ENCODE measurements at places on chromosomes 6 and 20.

DNA sequence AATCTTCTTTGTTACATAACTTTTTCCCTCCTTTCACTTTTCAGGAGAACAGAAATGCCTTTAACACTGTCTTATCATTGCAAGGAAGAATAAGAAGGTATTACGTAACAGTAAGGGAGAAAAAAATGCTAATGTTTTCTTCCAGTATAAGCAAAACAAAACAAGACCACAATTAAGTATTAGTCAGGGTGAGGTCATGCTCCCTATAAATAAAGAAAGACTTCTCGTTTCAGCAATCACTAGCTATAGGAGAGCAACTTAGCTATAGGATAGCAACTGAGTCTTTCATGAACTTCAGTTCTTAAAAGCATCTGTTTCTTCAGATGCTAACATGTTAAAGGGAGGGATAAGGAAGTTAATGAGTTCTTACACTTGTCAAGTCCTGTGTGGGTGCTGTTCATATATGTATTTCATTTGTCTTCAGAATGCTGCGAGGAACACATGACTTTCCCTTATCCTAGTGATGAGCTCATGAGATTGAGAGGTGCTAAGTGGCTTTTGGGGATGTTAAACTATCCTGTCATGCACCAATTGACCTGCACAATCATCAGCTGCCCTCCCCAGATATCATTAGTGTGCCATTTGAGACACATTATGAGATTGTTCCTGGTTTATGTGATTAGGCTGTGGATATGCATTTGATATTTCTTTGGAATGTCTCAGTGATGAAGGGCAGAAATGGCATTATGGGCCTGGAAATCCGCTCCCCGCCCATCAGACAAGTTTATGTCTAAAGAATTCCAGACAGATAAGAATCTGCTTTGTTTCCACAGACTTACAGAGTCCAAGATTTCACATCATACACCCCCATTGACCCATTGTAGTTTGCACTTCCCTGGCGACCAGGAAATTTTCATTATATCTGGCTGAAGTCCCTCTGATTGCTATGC, 37.5 kb downstream of the LAMA4 start:
- DNase-seq: no peak

DNA sequence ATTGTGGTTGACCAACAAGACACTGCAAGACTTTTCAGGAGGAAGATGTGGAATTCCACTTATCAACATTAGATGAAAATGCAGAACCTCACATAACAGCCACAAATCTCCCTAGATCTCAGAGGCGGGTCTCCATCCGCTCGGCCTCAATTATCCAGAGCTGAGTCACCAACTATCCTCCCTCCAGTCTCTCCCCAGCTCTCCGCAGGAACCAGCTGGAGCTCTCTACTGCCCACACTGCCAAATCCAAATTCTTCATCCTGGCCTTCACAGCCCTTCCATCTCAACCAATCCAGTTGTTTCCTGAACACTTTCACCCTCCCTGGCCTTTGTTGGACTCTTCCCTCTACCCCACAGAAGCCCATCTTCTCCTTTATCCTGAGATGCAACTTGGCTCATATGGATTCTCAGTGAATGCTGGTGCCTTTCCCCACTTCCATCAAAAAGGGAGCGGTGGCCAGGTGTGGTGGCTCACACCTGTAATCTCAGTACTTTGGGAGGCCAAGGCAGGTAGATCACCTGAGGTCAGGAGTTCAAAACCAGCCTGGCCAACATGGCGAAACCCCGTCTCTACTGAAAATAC, 3.5 kb upstream of the TGIF2 start:
- no peak for DNase-seq

DNA sequence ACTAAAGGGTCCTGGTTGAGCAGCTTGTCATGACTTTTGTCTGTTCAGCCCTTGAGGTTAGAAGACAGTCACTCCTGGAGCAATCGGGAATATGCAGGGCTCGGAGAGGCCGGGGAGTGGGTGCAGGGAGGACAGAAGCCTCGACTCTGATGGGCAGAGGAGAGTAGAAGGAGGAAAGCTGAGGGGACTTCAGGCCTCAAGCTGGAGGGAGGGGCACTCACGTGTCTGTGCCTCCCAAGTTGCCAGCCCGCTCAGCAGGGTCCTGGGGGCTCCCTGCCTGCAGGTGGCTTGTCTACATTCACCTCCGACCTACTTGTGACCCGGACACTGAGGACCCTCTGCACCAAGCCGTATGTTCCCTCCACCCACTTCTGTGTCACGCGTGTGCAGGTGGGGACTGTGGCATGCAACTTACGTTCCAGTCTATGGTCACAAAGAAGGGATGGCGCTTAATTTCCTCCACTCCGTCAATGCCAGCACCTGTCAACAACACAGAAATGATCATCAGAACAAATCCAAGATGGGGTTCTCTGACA, 86.8 kb upstream of the MPC1 start:
- no peak for DNase-seq

GRCh38 chr6:26309731-26310142, 55.3 kb upstream of the BTN3A2 start:
- DNase-seq: no peak

GRCh38 chr6:148739822-148740128, 7.1 kb upstream of the UST start:
- DNase-seq: no peak

- DNase-seq: no peak
These were observed 132.2 kb upstream of the CST7 start for GRCh38 chr20:24816907-24817306.

DNA sequence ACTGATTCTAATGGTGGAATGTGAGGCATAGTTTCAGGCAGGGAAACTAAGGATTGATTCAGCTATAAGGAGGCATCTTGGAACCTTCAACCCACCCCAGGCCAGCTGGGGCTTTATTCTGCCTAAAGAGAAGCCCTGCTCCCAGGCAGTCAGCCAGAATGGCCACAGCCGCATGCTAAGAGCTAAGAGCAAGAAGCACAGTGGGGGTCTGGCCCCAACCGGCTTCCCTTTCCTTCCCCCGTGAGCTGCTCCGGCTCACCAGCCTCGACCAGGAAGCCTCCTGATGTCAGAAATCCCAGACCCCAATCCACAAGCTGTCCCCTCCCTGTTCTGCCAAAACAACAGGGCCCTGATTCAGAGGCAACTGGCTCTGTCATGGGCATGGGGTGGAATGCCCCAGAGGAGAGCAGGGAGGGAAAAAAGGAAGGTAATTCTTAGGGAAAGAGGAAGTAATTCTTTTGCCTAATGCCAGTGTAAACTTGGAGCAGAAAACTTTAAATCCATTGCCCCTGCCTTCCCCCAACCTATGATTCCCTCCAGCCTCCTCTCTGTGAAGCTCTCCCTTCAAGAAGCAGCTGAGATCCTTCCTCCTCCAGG, 6.9 kb downstream of the GRM4 start:
- DNase-seq: no peak

DNA sequence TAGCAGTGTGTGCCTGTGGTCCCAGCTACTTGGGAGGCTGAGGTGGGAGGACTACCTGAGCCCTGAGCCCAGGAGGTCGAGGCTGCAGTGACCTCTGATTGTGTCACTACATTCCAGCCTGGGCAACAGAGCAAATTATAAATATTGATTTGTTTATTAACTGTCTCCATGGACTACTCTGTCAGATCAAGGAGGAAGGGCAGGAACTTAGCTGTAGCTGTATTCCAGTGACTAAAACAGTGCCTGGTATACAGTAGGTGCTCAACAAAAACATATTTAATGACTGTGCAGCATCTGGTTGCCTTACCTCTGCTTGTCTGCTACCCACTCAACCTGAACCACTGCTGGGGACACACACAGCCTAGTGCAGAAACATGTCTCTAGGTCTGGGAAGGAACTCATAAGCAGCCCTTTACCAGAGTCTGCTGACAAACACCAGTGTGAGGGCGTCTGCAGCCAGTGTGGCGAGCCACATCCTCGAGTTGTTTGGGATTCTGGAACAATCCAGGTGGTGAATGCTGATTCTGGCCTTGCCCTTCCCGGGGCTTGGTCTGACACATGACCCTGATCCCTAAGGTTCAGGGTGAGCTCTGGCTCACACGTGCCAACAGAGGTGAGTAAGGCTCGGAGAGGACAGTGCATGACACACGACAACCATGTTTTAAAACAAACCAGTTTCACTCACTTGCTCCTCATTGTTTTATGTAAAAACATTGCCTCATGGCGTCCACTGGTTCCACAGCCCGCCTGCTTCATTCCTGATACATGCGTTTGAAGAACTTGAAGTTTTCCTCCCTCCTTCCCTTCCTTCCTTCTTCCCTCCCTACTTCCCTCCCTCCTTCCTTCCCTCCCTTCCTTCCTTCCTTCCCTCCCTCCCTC, 117.9 kb upstream of the ZNF217 start:
- no peak for DNase-seq

DNA sequence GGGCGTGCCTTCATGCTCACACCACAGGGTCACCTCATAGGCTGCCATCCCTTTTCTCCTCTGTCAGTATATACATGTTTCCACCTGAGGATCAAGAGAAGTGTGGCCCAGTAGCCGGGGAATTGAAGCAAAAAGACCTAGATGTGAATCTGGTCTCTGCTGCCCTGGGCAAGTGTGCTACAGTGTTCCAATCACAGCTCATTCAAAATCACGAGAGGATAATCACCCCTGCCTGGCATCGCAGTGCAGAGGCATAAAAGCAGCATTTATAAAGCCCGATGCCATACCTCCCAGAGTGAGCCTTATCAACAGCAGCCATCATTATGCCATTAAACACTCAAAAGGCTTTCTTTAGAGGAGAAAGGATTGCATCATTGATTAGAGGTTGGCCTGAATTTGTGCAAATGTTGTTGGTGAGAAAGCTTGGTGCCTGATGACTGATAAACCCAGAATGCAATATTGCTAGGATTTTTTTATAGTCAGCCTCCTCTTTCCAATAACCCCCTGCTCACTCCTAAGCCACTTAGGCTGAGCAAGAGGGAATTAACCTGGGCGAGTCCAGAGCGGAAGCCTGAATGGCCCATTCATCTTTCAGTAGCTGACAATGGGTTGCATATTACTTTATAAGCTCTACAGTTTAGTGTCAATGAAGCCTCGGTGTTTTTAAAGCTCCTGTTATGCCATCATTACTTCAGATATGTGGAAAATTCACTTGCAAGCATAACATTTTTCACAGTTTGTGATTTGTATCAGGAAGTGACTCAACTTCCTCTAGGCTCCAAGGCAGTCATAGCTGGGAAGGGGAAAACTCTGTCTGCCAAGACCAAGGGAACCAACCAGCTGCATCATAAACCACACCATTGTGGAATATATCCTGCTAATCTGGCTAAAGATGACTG, 92.5 kb upstream of the NXT1 start:
- DNase-seq: no peak

GRCh38 chr6:25010902-25011625, 75.3 kb upstream of the RIPOR2 start:
- DNase-seq: no peak

GRCh38 chr20:53255102-53255710, 283.0 kb downstream of the TSHZ2 start:
- DNase-seq: no peak

DNA sequence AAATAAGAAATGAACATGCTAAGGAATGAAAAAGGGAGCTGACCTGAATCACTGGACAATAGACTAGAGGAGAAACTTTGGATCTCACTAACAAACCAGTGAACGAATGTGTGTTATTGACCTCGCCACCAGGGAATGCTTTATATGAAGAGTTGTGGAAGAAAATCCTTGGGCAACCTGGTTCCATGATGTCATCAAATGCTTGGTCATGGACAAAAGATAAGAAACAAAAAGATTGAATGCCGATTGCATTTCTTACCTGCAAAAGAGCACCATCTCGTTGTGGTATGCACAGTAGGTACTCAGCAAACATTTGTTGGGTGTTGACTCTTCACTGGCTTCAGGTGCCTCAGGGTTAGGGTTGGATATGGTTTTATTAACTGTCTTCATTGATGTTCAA, 165.2 kb upstream of the TSHZ2 start:
- DNase-seq: no peak

DNA sequence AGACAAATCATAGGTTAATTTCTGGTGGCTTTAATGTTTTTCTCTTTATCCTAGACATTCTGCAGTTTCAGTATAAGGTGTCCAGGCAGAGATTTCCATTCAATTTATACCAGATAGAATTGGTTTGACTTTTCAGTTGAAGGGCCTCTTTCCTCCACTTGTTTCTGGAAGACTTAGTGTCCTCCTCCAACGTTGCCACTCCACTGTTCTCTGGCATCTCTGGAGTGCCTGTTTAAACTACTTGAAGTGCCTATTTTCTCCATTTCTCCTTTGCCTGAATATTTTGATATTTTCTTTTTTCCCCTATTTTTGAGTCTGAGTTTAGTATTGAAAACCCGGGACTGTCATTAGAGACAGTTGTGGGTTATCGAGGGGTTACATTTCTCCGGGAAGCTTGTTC, 27.7 kb downstream of the EDN3 start:
- DNase-seq: no peak

- DNase-seq: no peak
These were observed 24.6 kb downstream of the MANBAL start for GRCh38 chr20:37314099-37314498.

GRCh38 chr6:11172501-11173327, 59.8 kb downstream of the NEDD9 start:
- peak; percentile 58 for DNase-seq

- DNase-seq: no peak
These were observed 9.6 kb downstream of the DLGAP4 start for GRCh38 chr20:36315545-36316351.

DNA sequence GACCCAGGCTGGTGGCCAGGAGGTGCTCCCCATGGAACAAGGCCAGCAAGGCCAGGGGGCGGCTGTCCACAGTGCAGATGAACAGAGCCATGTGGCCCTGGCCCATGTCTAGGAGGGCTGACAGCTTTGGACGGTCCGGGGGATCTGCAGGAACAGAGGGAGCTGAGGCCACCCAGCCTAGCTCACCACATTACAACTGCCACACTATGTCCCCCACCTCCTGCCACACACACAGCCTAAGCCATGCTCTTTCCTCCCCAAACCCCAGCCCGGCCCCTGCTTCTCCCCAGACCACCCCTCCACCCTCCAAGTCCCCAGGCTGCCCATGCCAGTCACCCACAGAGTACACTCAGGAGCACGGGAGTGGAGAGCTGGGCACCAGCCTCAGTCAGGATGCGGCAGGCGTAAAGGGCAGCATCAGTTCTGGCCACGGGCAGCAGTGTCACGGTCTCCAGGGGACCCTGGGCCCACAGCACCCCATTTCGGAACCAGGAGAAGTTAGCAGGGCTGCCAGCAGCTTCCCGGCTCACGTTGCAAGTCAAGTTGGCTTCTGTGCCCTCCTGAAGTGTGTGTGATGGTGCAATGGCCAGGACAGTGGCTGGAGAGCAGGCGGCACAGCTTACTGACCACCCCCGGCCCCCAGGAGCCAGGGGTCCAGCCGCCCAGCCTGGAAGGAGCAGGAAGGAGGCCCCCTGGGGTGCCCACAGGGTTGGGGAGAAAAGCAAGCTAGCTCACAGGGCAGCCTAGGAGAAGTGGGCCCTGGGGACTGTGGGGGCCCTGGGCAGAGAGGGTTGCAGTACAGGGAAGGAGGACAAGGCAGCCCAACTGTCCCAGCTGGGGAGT, 15.2 kb upstream of the ADAM33 start:
- DNase-seq: no peak

- DNase-seq: no peak
These were observed 13.9 kb upstream of the PPP1R3G start for GRCh38 chr6:5071216-5071615.

GRCh38 chr6:71346334-71346694, 57.7 kb downstream of the OGFRL1 start:
- DNase-seq: no peak

GRCh38 chr6:30800871-30801270, 56.5 kb upstream of the IER3 start:
- DNase-seq: no peak

Data from activated CD4-positive, CD25-positive, alpha-beta regulatory T cell (primary cell).